ENCODE measurements at places on chromosomes 3 and 15. TPM values are rescaled to one million over a fixed set of nuclear protein-coding genes. Genes with fewer than 3 reads are reported as not detected.

DNA sequence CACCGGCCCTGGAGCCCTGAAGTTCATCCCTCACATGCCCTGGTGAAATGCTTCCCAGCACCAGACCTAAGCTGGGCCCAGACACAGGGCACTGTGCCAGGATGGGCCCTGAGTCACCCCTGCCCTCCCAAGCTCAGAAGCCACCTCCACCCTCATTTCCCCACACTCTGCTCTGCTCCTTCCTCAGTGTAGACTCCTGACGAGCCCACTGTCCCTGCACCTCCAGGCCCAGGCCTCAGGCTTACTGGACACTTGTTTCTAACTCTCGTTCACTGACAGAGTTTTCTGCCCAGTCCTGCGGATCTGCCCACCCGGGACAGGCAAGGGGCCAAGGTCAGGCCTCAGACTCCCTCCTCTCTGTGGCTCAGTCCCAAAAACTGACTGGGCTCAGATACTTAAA, 112.6 kb upstream of the RNF7 start:
- H3K27me3 ChIP-seq: no peaks in the 10 kb centered on the region
- DNase-seq: no peak
- peak overlapping the region; percentile 78 for H3K27ac ChIP-seq
- H3K4me1 ChIP-seq: no peaks in the 10 kb centered on the region
- no peaks in the 10 kb centered on the region for H3K36me3 ChIP-seq

Gene CORO2B
- 23.1 TPM for total RNA-seq

Gene CSTA
- total RNA-seq: not detected

Gene FSIP1
- 8.1 TPM for total RNA-seq

Gene TGM5
- not detected for total RNA-seq

Gene VGLL3
- 6.1 TPM for total RNA-seq

Gene CCRL2
- not detected for total RNA-seq

- peaks cover 15% of the 10 kb centered on the region for H3K4me1 ChIP-seq
- no peak for DNase-seq
- H3K27ac ChIP-seq: no peak overlapping the region
- no peaks in the 10 kb centered on the region for H3K27me3 ChIP-seq
- no peaks in the 10 kb centered on the region for H3K36me3 ChIP-seq
- no peak overlapping the region for H3K4me3 ChIP-seq
These were observed 42.0 kb downstream of the SUMF1 start for GRCh38 chr3:4425055-4425454.

- H3K36me3 ChIP-seq: no peaks in the 10 kb centered on the region
- no peak overlapping the region for H3K4me3 ChIP-seq
- no peak overlapping the region for H3K27ac ChIP-seq
These were observed 140.1 kb downstream of the OCA2 start for GRCh38 chr15:27958911-27959578.

- H3K4me1 ChIP-seq: peaks cover 13% of the 10 kb centered on the region
- no peak overlapping the region for H3K4me3 ChIP-seq
- no peak overlapping the region for H3K27ac ChIP-seq
- H3K27me3 ChIP-seq: peaks cover 65% of the 10 kb centered on the region
- no peak for DNase-seq
These were observed 263.1 kb downstream of the CGGBP1 start for GRCh38 chr3:87795701-87796100.

Gene STXBP5L
- total RNA-seq: 3.0 TPM

GRCh38 chr3:59262076-59262498, 212.3 kb upstream of the CFAP20DC start:
- no peaks in the 10 kb centered on the region for H3K27me3 ChIP-seq
- no peaks in the 10 kb centered on the region for H3K4me1 ChIP-seq
- no peaks in the 10 kb centered on the region for H3K36me3 ChIP-seq
- H3K4me3 ChIP-seq: no peak overlapping the region

DNA sequence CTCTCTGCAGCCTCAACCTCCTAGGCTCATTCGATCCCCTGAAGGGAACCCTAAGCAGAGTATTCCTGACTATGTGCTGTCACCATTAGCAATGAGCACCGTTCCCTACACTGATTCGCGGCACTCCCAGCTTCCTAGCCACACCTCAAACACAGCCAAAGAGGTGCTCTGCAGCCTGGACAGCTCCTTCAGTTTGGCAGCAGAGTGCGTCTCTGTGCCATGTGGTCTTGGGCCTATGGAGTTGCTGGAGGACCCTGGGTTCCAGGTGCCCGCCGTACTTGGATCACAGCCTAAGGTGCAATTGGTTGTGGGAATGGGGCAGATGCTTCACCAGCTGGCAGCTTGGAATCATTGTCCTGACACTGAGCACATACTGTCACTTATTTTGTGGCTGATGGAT, 17.3 kb upstream of the IL12A start:
- H3K36me3 ChIP-seq: no peaks in the 10 kb centered on the region
- no peak for DNase-seq
- H3K27me3 ChIP-seq: no peaks in the 10 kb centered on the region
- H3K27ac ChIP-seq: no peak overlapping the region

DNA sequence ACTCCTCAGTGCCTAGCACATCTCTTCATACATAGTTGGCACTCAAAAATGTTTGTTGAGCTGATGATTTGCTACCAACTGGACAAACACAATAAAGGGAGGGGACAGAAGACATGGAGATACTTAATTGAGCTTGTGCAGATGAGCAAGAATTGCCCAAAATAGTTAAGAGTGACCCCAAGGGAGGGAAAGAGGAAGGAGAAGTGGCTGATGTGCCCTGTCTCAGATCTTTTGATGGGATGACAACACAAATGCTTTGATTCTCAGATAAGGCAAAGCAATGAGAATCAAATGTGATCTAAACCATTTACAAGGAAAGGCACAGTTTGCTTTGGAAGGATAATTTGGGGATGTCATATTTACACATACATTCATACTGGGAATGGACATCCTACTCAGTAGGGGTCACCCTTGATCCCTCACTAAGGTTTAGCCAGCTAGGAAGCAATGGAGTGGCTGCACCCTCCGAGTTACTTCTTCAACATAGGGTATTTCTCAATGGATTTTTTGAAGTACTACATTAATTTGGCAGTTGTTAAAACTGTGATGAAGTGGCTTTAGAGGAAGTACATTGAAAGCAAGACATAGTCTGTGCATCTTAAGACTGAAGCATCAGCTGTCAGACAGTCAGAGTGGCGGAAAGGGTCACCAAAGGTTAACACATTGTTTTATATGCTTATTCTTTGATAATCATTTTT, 21.9 kb upstream of the SSR3 start:
- no peak overlapping the region for H3K4me3 ChIP-seq
- H3K36me3 ChIP-seq: no peaks in the 10 kb centered on the region
- H3K27ac ChIP-seq: no peak overlapping the region
- DNase-seq: no peak
- no peaks in the 10 kb centered on the region for H3K27me3 ChIP-seq

DNA sequence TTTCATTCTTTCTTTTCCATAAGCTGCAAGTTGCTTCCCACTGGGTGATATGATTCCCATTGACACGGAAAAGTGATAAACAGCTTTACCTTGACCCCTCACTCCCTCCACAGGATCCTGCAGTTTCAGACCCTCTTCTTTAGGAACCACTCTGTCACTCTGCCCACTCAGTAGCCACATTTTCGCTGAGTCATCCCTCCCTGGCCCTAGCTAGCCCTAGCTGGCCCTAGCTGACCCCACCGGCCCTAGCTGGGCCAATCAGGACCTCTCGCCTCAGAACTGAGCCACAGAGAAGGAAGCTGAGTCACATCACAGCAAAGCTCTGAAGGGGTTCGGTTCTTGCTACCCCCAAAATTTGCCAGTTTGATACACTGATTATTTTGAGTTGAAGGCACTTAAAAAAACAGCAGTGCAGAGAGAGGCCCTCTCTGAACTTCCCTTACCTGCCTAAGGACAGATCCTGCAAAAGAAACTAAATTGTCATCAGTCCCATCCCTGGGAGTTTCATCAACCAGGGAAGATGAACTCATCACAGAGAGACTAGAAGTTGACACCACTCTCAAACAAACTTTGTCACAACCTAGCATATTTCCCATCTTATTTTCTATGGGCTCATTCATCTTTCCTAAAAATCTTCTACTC, 233.5 kb upstream of the PROK2 start:
- no peak overlapping the region for H3K4me3 ChIP-seq

- H3K36me3 ChIP-seq: no peaks in the 10 kb centered on the region
- H3K4me1 ChIP-seq: no peaks in the 10 kb centered on the region
- peak; percentile 37 for DNase-seq
- H3K27me3 ChIP-seq: no peaks in the 10 kb centered on the region
- H3K4me3 ChIP-seq: no peak overlapping the region
These were observed 12.9 kb downstream of the C15orf62 start for GRCh38 chr15:40782609-40783227.

Gene TERC
- total RNA-seq: 16.2 TPM

GRCh38 chr15:89533861-89534544, 37.6 kb upstream of the RHCG start:
- peaks cover 17% of the 10 kb centered on the region for H3K27me3 ChIP-seq
- H3K4me3 ChIP-seq: no peak overlapping the region
- no peaks in the 10 kb centered on the region for H3K4me1 ChIP-seq

DNA sequence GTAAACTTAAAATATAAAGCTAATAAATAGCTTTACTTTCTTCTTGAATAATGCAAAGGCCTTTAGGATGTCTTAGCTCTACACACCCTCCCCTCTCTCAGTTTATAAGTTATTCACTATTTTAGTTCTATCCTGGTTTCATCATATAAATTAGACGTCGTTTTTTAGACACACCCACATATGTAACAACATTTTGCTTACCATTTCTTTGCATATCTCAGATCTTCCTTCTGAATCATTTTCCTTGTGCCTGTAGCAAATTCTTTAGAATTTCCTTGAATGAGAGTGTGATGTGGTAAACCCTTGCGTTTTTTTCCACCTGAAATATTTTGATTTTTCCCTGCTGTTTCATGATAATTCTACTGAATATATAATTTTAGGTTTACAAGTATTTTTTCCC, 2.5 kb upstream of the DAZL start:
- no peak overlapping the region for H3K27ac ChIP-seq
- H3K27me3 ChIP-seq: no peaks in the 10 kb centered on the region
- no peak for DNase-seq
- no peak overlapping the region for H3K4me3 ChIP-seq
- H3K4me1 ChIP-seq: no peaks in the 10 kb centered on the region
- H3K36me3 ChIP-seq: no peaks in the 10 kb centered on the region

DNA sequence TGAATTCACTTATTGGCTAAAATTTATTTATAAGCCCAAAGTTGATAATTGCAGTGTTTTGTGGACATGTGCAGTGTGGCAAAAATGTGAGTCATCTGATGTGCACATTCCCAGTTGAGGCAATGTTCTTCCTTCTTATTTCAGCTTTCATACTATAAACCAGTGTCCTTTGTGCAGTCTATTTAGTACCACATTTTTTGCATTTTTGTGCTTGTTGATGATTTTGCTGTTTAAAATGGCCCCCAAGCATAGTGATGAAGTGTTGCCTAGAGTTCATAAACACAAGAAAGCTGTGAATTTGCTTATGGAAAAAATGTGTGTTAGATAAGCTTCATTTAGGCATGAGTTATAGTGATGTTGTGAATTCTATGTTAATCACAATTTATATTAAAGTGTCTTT, 19.4 kb upstream of the IL20RB start:
- H3K4me1 ChIP-seq: peaks cover 8% of the 10 kb centered on the region
- H3K4me3 ChIP-seq: no peak overlapping the region
- peaks cover 31% of the 10 kb centered on the region for H3K36me3 ChIP-seq
- no peaks in the 10 kb centered on the region for H3K27me3 ChIP-seq

DNA sequence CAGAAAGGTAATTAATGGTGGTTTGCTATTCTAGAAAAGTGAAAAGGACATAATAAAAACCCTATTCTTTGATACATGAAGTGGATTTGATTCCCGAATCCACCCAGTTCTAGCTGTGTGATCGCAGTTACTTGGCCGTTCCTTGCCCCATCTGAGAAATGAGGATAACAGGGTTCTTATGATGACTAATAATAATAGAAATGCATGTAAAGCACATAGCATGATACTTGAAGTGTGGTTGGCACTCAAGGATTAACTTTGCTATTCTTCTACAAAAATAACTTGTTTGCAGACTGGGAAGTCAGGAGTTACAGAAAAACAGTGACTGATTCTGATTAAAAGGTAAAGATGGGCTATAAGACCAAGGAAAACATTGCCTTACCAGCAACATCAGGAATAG, 26.8 kb downstream of the PARL start:
- no peak overlapping the region for H3K27ac ChIP-seq
- no peak overlapping the region for H3K4me3 ChIP-seq
- no peak for DNase-seq
- H3K27me3 ChIP-seq: no peaks in the 10 kb centered on the region
- peaks cover 4% of the 10 kb centered on the region for H3K4me1 ChIP-seq
- H3K36me3 ChIP-seq: peaks cover 23% of the 10 kb centered on the region

DNA sequence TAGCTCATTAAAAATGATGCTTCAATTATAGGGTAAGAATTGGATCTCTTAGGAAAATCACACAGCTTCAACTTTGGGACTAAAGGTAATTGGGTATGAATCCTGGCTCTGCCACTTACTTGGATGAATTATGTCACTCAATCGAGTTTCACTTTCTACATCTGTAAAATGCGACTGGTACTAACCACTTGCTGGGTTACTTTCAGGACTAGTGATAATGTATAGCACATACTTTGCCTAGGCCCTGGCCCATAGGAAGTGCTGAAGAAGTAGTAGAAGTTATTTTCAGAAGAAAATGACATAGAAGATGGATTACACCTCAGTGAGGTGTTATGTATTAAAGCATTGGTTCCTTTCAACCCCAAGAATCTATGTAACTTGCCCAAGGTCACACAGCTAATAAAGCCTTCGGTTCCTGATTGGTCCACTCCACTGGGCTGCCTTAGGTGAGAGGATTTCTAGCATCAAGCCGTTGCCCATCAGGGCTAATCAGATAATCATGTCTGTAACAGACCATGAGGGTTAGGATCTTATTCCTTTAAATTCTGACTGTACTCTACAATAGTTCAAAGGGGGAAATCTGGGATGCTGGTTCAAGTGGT, 29.4 kb upstream of the AP4E1 start:
- no peaks in the 10 kb centered on the region for H3K27me3 ChIP-seq
- no peaks in the 10 kb centered on the region for H3K36me3 ChIP-seq
- no peak overlapping the region for H3K27ac ChIP-seq

DNA sequence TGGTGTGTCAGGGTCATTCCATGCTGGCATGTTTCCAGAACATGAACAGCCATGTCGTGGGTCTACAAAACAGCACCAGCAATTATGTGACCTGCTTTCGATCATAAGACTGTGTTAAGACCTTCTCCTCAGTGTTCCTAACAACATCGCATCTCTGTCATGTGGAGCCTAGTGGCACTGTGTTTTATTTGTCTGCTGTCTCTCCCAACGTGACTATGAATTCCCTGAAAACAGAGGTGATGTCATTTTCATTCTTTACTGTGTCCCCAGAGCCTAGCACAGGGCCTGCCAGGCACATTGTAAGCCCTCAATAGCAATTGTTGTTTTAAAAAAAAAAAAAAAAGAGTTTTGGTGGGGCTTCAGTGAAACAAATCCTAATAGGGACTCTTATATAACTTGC, 94.2 kb upstream of the IL12A start:
- no peaks in the 10 kb centered on the region for H3K27me3 ChIP-seq
- no peak for DNase-seq
- H3K4me1 ChIP-seq: peaks cover 4% of the 10 kb centered on the region
- H3K36me3 ChIP-seq: peaks cover 6% of the 10 kb centered on the region
- no peak overlapping the region for H3K27ac ChIP-seq

GRCh38 chr15:46280762-46281542, 646.1 kb downstream of the SQOR start:
- H3K4me1 ChIP-seq: no peaks in the 10 kb centered on the region
- no peak overlapping the region for H3K27ac ChIP-seq
- H3K4me3 ChIP-seq: no peak overlapping the region
- no peaks in the 10 kb centered on the region for H3K36me3 ChIP-seq
- peaks cover 10% of the 10 kb centered on the region for H3K27me3 ChIP-seq
